ENCODE measurements at places on chromosomes 7 and 10. TPM values are rescaled to one million over a fixed set of nuclear protein-coding genes. Genes with fewer than 3 reads are reported as not detected.

SPDYE6 gene
- not detected for total RNA-seq

OR2A1 gene
- total RNA-seq, result not detected

CHN2 gene
- total RNA-seq, result not detected

AGAP5 gene
- 1.8 TPM for total RNA-seq

PSMA2 gene
- 195 TPM for total RNA-seq

ELN gene
- total RNA-seq, result 0.10 TPM

PAPOLB gene
- not detected for total RNA-seq

RARRES2 gene
- total RNA-seq, result not detected

CYP2C18 gene
- total RNA-seq, result 0.08 TPM

STRA8 gene
- not detected for total RNA-seq

STAMBPL1 gene
- 32.7 TPM for total RNA-seq

GCK gene
- not detected for total RNA-seq

ICA1 gene
- 0.76 TPM for total RNA-seq

CDK14 gene
- 0.37 TPM for total RNA-seq

PARP12 gene
- 25.0 TPM for total RNA-seq

HABP2 gene
- total RNA-seq, result 0.13 TPM

DLX6 gene
- not detected for total RNA-seq

ADAM22 gene
- total RNA-seq, result 0.34 TPM

CTBP2 gene
- 102 TPM for total RNA-seq
